ENCODE measurements at places on chromosomes 11 and 22.

DNA sequence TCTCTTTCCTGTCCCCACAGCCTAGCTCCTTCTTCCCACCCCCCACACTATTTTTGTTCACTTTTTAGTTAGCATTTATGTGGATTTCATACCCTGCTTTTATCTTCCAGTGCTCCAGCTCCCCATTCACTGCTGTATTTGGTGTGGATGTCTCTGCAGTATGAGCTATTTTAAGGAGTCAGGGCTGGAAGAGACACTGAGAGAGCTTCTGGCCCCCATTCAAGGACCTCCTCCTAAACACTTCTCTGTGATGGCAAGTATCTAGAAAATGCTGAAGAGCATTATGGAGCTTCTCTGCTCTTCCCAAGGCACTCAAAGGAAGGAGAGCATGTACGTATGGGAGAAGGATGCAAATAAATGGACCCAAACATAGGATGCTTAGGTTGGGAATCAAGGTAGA is 79.5 kb downstream of the RAB30 start:
- no peak for DNase-seq

DNA sequence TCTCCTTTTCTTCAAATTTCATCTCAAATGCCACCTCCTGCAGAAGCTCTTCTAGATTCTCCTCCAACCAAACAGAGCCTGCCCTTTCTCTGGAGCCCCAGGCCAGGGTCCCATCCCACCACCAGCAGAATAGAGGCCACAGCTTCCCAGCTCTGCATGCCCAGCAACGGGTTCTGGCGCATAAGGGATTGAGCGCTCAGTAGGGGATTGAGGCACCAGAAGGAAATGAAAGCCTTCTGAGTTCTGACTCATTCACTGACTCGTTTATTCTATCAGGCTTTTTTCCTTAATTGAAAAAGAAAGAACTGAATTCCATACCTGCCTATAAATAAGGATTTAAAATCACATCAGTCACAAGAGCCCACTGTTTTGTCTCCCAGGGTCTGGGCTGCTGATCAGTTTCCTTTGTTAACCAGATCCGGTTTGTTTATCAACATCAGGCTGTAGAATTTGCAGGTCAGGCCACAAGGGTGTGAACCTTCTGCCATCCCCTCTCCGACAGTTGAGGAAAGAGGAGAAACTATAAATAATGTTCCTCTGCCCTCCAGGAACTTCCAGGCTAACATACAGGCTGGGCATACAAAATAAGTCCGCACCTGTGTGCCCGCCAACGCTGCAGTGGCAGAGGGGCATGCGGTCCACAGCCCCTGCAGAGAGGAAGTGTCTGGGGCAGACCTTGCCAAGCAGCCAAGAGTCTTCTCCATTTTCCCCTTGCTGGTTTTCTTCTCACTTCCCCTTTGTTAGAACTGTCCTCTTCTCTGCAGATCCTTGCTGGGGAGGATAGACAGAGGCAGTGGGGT is 63.5 kb upstream of the PRDM11 start:
- no peak for DNase-seq

GRCh38 chr11:132895340-132895739 is 637.0 kb downstream of the OPCML start:
- DNase-seq: no peak

- no peak for DNase-seq
Observed at GRCh38 chr11:69425444-69425843, 56.0 kb upstream of the LINC01488 start.

- no peak for DNase-seq
Observed at GRCh38 chr11:68300076-68300830, 12.1 kb upstream of the LRP5 start.

- peak; percentile 67 for DNase-seq
Observed at GRCh38 chr11:58573451-58574104, 2.1 kb downstream of the LPXN start.

DNA sequence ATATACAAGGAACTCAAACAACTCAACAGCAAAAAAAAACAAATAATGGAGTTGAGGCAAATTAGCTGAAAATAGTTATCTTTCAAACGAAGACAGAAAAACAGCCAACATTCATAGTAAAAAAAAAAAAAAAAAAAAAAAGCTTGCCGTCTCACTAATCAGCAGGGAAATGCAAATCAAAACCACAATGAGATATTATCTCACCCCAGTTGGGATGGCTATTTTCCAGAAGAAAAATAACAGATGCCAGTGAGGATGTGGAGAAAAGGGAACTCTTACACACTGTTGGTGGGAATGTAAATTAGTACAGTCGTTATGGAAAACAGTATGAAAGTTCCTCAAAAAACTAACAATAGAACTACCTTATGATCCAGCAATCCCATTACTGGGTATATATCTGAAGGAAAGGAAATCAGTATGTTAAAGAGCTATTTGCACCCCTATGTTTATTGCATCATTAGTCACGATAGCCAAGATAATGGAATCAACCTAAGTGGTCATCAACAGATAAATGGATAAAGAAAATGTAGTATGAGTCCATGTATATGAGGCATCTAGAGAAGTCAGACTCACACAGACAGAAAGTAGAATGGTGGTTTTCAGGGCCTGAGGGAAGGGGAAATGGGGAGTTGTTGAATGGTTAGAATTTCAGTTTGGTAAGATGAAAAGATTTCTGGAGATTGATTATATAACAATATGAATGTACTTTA is 56.0 kb downstream of the USP35 start:
- no peak for DNase-seq

GRCh38 chr11:27723687-27724086 is 23.4 kb upstream of the BDNF start:
- no peak for DNase-seq

DNA sequence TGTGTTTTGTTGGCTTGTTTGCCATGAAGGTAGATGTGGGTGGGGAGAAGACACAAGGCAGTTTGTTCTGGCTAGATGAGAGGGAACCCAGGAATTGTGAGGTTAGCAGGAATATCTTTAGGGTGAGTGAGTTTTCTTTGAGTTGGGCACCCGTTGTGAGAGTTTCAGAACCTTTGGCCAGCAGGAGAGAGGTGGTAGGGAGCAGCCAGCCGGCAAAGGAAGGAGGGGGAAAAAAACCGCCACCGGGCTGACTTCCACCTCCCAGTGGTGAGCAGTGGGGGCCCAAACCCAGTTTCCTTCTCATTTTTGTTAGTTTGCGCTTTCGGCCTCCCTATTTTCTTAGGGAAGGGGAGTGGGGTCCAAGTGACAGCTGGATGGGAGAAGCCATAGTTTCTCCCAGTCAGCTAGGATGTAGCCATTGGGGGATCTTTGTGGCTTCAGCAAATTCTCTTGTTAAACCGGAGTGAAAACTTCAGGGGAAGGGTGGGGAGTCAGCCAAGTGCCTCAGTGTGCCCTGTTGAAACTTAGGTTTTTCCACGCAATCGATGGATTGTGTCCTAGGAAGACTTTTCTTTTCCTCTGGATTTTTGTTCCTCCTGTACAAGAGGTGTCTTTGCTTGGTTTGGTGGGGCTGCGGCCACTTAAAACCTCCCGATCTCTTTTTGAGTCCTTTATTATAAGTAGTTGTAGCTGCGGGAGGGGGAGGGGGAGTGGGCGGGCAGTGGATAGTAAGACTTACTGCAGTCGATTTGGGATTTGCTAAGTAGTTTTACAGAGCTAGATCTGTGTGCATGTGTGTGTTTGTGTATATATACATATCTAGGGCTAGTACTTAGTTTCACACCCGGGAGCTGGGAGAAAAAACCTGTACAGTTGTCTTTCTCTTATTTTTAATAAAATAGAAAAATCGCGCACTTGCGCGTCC is 1.1 kb upstream of the GCAT start:
- no peak for DNase-seq

GRCh38 chr11:278001-278951 is at the start of gene NLRP6:
Gene NLRP6, plus strand, starts transcription at chr11:278407. Its CDS starts 163 bp downstream, at chr11:278570.
- DNase-seq: no peak

Data from CD8-positive, alpha-beta T cell (primary cell).